Activated T-cell treated with anti-CD3 and anti-CD28 coated beads, Interleukin-2, amount 50 U/mL, for 24 hours (primary cell): ENCODE measurements at places on chromosomes 5 and 9.

- no peak for DNase-seq
Observed at GRCh38 chr9:117714282-117714681, 10.1 kb downstream of the TLR4 start.

DNA sequence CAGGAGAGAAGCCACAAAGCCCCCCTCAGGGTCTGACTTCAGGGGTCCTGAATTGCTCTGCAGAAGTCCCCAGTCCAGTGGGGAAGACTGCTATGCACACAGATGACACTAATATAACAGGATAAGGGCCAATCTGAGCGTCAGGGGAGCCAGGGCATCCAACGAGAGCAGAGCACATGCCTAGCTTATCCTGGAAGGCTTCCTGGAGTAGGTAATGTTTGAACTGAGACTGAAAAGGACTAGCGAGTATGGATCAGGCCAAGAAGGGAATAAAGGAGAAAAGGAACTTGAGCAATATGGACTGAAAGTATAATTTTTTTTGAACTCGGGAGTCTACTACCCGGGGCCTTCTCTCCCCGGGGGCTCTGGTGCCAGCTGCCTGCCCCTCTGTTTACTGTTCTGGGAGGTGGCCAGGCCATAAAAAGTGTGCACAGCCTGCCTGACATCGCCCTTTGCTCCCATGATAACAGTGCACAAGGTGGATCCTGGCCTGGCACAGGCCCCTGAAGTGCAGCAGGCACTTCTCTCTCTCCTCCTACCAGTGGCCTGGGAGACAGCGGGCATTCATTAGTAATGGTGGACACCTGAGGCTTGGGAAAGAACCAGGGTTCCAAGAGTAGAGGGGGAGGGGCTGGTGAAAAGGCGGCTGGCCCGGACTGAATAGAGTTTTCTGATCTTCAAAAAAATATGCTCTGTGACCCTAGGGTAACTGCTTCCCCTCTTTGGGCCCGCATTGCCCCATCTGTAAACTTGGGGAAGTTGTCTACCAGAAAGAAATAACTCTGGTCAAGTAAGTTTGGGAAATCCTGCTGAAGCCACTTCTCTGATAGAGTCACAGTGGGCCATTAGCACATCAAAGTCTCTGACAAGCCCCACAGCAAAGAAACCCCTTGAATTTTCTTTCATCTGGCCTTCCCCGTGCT is 4.6 kb upstream of the SLC6A7 start:
- DNase-seq = no peak

DNA sequence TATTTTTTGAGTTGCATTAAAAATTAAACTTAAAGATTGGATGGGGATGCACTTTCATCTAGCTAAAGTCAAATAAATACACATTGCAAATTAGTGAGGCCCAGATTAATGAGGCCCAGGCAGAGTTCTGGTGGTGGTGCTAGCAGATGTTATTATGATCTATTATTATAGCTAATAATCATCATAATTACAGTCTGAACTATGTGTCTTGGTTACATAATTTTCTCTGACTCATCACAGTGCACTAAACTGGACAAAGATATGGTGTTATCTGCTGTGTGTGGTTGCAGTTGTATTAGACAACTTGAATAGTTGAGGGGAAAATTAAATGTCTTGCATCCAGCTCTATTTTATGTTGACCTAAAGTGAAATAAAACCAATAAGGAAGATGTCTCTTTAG is 568.8 kb downstream of the TLR4 start:
- no peak for DNase-seq

GRCh38 chr5:15008476-15008875 is 136.9 kb upstream of the ANKH start:
- no peak for DNase-seq

DNA sequence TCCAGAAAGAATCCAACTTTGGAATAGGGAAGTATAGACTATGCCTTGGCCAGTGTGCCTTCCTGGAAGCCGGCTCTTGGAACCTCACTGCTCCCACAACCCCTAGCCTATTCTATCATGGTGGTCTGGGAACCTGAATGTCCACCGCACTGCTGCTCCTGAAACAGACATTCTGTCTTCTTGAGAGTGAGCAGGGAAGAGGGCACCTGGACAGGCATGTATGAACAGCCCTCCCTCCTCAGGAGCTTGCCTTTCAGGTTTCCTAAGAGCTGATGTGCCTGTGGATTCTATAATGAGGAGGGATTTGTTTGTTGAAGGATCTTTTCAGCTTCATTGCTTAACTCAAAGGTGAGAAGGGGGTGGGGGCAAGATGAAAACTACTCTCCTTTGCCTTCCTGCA is 55.1 kb upstream of the XPA start:
- DNase-seq = no peak

DNA sequence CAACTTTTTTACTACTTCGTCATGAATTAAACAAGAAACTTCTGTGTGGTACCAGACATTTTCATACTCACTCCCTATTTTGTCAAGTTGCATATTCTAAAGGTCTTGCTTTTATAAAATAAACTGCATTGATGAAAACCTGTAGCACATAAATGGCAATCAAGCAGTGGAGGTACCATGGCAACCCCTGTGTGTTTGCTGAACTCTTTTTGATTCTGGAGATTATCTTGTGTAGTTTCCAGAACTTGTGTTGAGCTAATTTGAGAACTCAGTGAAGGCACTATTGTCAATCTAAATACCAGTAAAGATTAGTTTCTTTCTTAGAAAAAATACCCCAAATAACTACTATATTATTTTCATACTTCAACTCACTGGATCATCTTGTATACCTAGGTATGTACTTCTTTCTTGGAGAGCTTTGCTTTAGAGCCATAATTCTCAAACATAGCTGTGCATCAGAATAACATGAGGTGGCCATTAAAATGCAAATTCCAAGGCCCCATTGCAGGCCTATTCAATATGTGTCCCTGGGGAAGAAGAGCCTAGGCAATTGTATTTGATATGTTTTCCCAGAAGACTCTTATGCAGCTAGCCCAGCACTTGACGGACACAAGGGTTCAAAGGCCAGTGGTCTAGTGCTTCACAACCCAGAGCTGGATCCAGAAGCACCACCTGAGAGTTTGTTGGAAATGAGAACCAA is 9.8 kb upstream of the PRLR start:
- DNase-seq = no peak

DNA sequence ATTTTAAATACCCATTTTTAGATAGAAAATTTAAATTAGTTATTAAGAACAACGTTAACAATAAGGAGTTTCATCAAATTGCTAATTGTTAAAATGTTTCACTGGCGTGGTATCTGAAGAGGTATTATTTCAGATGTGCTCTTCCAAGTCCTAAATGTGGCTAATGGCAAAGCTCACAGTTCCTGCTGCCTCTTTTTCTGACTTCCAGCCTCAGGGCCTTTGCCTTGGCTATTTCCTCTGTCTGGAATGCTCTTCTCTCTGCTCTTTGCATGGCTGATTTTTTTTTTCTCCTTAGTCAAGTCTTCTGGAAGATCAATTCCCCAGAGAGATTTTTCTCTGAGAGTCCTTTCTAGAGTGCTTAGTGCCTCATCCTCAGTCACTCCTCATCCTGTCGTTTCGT is 9.6 kb upstream of the SSBP2 start:
- DNase-seq = no peak

DNA sequence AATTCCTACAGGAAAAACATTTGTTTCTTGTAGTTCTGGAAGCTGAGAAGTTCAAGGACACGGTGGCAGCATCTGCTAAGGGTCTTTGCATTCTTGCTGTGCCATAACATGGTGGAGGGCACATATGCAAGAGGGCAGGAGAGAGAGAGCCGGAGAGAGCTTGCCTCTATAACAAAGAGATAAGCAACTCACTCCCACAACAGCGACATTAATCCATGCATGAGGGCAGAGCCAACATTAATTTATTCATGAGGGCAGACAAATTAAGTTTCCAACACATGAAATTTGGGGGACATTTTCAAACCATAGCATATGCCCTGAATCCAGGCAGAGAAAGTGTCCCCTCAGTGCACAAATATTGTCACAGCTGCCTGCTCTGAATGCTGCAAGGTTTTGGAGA is 4.4 kb upstream of the GTF3C5 start:
- no peak for DNase-seq

GRCh38 chr5:119397518-119398380 is 41.9 kb downstream of the TNFAIP8 start:
- no peak for DNase-seq

- DNase-seq = no peak
Observed at GRCh38 chr5:88119535-88120125, 149.0 kb downstream of the TMEM161B start.

DNA sequence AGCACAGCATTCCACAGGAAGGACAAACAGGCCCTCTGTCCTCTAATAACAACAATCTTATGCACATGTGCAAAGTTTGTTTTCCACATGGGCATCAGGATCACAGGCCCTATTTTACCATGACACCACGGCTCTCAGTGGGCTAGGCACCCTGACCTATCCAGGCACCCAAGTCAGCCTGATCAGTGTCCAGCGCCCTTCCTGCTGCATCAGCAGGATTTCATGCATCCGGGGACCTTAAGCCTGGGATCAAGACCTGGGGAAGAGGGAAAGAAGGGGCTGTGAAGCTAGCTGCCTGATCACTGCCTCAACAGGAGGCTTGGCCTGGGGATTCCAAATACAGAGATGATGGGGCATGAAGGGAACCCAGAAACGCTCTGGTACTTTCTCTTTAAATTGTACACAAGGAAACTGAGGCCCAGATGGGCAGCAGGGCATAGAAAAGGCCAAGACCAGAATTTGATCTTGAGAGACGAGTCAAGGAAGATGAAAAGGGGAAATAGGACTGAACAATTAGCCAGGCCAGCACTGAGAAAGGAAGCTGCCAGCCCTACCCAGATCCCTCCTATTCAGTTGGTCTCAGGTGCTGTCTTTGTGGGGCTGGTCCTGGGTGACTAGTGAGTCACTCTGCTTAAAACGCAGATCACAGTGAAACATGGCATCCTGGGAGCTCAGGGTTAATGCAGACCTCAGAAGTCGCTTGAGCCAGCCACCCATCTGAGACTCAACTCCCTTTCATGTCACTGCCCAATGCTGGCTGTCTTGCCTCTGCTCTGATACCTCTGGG is 57.9 kb downstream of the SHB start:
- DNase-seq = no peak

GRCh38 chr5:20145240-20145639 is 157.2 kb upstream of the CDH18 start:
- no peak for DNase-seq

DNA sequence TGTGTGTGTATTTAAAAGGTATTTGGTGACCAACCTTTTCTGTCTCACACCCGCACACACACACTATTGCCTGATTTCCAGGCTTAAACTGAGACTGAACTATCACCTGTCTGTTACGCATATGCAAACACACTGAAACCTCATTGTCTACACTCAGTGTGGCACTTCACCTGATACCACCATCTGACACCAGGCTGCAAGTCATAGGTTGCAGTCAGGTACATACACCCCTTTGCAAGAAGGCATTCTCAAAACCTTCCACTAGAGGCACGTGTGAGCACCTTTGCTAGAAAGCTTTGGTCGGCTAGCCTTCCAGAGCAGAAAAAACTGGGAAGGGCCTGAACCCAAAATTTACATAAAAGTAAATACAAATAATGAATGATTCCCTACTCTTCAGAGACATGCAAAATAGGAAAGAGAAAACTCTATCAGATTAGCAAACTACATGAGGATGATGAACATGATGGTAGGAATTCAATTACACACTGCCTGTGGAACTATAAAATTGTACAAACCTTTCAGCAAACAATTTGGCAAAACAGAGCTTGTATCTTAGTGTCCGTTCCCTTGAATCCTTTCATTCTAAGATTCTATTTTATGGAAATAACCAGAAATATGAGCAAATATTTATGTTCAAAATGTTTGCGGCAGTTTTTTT is 5.9 kb upstream of the FOXD1 start:
- no peak for DNase-seq

GRCh38 chr5:123610209-123610608 is 98.2 kb downstream of the CSNK1G3 start:
- DNase-seq = no peak

GRCh38 chr9:110837401-110838005 is 168.9 kb downstream of the MUSK start:
- no peak for DNase-seq

DNA sequence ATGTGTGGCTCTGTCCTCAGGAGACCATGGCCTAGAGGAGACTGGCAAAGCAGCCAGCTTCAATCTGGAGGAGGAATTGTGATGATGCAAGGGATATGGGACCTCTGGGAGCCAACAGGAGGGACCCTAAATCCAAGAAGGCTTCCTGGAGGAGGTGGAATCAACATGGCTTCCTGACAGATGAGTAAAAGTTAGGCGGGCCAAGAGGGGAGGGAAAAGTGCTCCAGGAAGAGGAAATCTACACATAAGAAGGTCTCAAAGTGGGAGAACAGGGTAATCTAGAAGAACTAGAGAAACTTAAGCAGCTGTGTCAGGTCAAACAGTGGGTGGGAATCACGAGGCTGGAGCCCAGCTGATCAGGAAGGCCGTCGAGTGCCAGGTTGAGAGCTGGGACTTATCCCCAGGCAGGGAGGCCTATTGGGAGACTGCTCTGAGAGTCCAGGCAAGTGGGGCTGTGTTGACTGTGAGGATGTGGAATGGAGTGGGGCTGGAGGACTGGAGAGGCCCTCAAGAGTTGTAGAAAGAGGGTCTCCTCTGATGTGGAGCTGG is 119.1 kb downstream of the C9orf50 start:
- DNase-seq = no peak

DNA sequence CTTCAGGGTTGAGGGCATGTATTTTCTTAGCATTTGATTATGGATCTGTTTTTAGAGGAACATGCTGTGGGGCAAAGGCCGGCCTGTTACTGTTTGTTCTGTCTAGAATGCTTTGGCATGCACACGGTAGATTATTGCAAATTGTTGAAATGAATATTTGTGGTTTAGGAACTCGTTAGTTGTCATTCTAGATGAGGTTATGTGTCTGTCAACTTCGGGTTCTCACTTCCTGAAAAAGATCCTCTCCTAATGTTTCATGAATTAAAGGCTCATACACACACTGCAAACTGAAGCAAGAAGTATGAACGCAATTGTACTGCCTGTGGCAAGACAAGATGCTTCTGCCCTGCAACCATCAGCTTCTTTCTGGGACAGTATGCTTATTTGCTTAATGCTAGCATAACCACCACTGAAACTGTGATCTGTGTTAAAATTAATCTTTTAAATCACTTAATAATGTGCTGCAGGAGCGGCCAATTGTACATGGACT is 99.6 kb downstream of the BASP1 start:
- no peak for DNase-seq

GRCh38 chr5:170126626-170127025 is 20.9 kb downstream of the FOXI1 start:
- no peak for DNase-seq

- no peak for DNase-seq
Observed at GRCh38 chr9:107895501-107896001, 406.0 kb upstream of the KLF4 start.
